ENCODE measurements at places on chromosomes 7 and 10. TPM values are rescaled to one million over a fixed set of nuclear protein-coding genes. Genes with fewer than 3 reads are reported as not detected.

The KIAA1549 gene
- 0.42 TPM for total RNA-seq

The RHBDD2 gene
- 32.8 TPM for total RNA-seq

The LIPN gene
- total RNA-seq: 0.27 TPM

- DNase-seq: no peak
Observed at GRCh38 chr7:134300988-134301387, 15.7 kb downstream of the SLC35B4 start.

- no peak for DNase-seq
Observed at GRCh38 chr7:32536585-32536984, 41.3 kb downstream of the AVL9 start.

GRCh38 chr10:121683816-121684215 is 85.6 kb upstream of the FGFR2 start:
- DNase-seq: no peak

- DNase-seq: no peak
Observed at GRCh38 chr10:75137533-75138438, 26.3 kb downstream of the SAMD8 start.

DNA sequence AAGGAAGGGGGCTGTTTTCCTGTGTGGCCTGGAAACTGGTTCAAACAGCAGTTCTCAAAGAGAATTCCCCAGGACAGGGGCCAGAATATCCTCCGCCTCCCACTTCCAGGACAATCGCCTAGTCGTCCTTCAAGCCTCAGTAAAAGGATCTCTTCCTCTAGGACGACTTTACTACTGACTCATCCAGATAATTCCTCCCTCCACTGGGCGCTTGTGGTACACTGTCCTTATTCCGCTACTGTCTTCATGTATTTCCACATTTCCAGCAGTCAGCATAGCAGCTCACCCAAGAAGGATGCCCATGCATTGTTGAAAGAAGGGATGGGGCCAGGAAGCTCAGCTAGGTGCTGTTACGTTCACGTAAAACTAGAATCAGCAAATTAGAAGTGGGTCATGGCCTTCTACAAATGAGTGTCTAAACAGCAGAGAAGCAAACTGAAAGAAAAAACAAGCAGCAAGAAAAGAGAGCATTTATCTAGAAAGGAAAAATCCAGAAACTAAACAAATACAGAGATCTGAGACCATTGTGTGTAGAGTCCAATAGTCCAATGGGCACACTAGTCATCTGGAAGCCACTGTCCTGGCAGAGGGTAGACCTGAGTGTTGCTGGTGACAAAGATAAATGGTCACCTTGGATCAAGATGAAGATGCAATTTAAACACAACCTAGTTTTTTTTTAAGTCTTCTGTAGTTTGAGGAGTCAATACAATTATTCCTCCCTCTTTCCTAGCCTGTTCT is 26.3 kb downstream of the CLRN3 start:
- no peak for DNase-seq

All from activated B cell treated with CpG ODN at 0.5 μM for 24 hours (primary cell).